HTR-8/SVneo (cell line): ENCODE measurements at places on chromosomes 1 and 21.

- no peak for DNase-seq
Observed at GRCh38 chr1:119488216-119488615, 18.8 kb upstream of the HSD3B1 start.

GRCh38 chr1:77170687-77171086 lies 48.5 kb downstream of the PIGK start:
- no peak for DNase-seq

DNA sequence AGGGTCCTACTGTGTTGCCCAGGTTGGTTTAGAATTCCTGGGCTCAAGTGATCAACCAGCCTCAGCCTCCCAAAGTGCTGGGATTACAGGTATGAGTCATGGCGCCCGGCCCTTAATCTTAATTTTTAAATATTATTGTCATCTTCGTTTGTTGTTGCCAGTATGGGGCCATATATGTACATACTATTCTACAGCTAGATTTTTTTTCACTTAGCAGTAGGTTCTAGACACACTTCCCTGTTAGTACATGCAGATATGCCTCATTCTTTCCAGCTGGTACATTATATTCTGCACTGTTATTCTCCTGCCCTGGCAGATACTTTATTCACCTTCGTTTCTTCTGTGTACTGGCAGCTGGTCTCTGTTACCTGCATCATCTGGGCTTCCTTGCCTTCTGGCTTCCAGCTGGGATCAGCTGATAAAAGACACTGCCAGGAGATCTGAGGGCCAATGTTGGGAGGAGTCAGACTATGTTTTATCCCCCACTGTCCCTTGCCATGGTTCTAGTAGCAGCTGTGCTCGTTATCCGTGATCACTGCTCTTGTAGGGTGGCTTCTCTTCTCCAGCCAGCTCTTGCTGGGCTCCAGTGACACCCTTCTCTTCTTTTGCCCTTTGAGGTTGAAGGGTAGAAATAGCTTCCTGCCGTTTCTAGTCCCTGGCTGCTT lies 24.7 kb downstream of the ST3GAL3 start:
- no peak for DNase-seq

GRCh38 chr1:64511044-64511443 lies 41.1 kb downstream of the CACHD1 start:
- no peak for DNase-seq

DNA sequence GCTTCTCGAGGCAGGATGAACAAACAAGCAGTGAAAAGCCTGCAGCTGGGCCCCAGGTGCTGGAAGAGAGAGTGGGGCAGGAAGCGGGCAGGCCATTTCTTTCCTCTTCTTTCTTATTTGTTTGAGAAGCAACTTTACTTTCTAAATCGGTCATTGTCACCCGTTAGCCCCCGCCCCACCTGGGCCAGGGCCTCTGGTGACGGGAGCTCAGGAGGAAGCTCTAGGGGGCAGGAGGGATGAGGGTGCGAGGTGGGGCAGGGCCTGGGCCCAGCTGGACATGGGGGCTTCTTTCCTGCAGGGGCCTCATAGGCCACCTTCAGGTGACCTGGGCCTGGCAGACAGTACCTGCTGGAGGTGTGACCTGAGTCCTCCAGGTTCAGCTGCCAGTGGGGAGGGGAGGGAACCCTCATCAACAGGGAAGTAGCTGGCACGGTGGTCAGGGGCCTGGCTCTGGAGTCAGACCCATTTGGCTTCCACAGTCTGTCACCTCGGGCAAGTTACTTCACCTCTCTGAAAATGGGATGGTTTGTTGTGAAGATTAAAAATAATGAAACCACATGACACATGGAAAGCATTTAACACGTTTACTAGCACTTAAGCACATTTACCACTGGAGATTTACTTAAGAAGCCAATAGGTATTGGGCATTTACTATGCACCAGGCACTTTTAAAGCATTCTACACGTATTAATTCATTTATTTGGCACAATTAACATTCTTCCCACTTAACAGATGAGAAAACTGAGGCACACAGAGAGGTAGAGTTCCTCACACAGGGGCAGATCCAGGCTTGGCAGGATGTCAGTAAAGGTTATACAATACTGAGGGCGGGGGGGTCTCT lies 54.1 kb upstream of the ID3 start:
- no peak for DNase-seq

- DNase-seq = no peak
Observed at GRCh38 chr21:31857096-31857495, 15.7 kb upstream of the HUNK start.
